ENCODE measurements at places on chromosomes 3 and 15. TPM values are rescaled to one million over a fixed set of nuclear protein-coding genes. Genes with fewer than 3 reads are reported as not detected.

Gene ROBO1
- total RNA-seq = 5.3 TPM

Gene DGKG
- 0.29 TPM for total RNA-seq

Gene TM4SF4
- not detected for total RNA-seq

Gene LRTM1
- not detected for total RNA-seq

Gene DNAJC19
- total RNA-seq = 19.2 TPM

Data from vein endothelial cell (primary cell).